ENCODE measurements at places on chromosomes 11 and 22.

DNA sequence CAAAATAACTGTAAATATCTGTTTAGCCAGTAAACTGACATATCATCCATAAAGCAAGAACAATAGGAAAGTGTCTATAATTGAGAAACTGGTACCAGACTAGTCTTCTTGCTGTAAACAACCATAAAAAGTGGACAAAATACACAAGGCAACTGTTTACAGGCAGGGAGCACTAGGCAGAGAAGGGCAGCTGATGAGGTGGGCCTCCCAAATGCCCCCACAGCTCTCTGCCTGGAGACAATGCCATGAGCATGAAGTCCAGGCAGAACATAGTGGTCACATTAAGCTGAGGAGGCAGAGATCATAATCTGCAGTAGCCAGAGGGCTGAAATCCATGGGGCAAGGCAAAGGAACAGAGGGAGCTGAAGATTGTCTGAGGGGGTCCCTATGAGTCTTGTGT is 30.7 kb downstream of the TBX1 start:
- no peak for DNase-seq

GRCh38 chr11:3231550-3231850 is 717 bp downstream of the MRGPRE start:
- no peak for DNase-seq

- DNase-seq: no peak
These were observed 38.3 kb downstream of the BIRC2 start for GRCh38 chr11:102385085-102386007.

- DNase-seq: no peak
These were observed 11.1 kb downstream of the C11orf96 start for GRCh38 chr11:43953521-43953920.

DNA sequence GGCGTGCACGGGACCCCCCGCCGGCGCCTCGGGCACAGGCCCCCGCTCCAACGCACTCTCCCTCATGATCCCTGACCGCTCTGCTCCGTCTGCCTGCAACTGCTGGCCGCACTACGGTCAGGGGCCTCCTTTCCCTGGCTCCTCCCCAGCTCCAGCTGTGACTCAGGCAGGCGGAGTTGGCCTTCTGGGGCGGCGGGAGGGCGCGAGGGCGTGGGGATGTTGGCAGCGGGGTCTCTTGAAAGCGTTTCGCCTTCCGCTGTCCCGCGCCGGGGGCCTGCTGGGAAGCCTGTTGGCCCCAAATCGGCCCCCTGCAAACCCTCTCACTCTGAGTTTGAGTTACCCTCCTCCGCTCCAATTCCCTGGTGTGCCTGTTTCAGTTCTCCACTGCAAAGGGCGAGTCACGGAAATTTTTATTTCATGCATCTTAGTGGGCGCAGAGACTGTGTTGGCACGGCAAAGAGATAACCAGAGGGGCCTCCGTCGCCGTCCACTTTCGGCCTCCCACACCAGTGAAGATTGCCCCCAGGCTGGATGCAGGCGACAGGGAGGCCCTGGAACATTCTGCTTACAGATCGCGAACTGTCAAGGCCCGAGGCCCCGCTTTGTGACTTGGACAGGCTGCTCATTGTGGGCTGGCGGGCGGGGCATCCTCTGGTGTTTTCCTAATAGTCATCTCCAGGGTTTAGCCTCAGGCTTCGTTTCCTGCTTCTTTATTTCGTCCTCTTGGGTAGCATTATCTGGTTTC is at the start of gene CAVIN3:
TSS of gene CAVIN3 (minus strand) at position 91 of the 745 bp plus-strand sequence. CDS start at position 66, 25 bp downstream.
- DNase-seq: no peak

DNA sequence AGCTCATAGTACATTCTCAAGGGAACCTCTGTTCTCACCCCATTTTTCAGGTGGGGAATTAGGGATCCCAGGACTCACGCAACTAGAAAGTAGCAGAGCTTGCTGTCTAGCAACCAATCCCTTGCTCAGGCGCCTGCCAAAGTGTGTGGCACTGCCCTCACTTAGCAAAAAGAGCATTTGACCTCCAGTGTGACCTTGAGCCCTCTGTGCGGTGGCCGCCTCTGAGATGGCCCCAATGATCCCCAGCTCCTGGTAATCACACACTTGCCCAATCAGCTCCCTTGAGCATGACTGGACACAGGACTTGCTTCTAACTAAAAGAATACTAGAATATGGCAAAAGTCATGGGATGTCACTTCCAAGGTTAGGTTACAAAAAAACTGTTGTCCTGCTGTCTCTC is 2.6 kb upstream of the LGALS2 start:
- no peak for DNase-seq

- DNase-seq: no peak
These were observed 908.6 kb downstream of the NTM start for GRCh38 chr11:132278801-132279574.

- DNase-seq: no peak
These were observed 76.0 kb downstream of the MRTFA start for GRCh38 chr22:40560551-40560950.

GRCh38 chr11:84398017-84398626 is 1112.0 kb upstream of the CCDC90B start:
- DNase-seq: no peak

DNA sequence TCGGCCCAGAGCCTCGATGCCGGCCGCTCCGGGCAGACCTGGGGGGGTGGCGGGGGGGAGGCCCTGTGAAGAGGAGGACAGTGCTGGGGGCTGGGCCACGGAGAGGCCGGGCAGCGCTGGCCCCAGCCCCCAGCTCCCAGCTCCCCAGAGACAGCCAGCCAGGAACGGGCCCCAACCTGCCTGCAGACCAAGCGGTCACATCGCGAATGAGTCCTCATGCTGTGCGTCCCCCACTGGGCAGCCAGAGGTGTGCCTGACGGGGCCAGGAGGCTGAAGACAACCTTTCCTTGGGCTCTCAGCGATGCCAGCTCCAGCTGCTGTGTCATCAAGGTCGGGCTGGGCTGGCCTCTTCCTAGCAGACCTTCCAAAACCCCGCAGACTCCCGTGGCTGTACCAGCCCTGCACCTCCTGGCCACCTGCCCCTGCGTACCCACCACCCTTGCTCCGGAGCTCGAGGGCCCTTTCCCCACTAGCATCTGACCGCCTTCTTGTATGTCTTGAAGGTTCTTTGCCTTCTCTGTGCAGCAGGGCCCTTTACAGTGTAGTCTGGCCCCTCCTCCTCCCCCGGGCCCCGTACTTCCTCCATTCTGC is 88.4 kb downstream of the CDKN1C start:
- DNase-seq: no peak

DNA sequence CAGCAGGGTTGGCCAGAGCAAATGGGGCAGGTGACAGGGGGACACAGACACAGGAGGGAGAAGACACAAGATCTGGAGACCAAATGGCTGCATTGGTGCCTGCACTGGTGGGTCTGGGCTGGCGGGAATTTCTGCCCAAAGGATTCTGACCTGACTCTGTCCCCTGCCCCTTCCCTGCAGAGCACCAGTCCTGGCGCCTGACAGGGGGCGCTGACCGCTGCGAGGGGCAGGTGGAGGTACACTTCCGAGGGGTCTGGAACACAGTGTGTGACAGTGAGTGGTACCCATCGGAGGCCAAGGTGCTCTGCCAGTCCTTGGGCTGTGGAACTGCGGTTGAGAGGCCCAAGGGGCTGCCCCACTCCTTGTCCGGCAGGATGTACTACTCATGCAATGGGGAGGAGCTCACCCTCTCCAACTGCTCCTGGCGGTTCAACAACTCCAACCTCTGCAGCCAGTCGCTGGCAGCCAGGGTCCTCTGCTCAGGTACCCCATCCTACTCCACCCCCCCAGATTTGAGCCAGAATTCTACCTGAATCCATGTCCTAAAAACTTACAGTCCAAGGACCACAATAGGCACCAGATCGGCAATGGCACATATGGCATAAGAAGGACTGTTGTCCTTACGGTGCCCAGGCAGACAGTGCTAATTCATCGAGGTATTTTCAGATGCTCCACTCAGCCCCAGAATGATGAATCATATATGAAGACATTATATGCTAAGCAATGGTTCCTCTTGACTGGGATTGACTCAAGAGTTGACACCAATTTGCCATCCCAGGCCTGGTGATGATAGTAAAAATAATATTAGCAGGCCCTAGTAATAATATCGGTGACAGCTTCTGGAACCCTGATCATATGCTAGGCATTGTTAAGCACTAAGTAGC is 38.2 kb downstream of the CD6 start:
- DNase-seq: no peak
